ENCODE measurements at places on chromosomes 2 and 18.

DNA sequence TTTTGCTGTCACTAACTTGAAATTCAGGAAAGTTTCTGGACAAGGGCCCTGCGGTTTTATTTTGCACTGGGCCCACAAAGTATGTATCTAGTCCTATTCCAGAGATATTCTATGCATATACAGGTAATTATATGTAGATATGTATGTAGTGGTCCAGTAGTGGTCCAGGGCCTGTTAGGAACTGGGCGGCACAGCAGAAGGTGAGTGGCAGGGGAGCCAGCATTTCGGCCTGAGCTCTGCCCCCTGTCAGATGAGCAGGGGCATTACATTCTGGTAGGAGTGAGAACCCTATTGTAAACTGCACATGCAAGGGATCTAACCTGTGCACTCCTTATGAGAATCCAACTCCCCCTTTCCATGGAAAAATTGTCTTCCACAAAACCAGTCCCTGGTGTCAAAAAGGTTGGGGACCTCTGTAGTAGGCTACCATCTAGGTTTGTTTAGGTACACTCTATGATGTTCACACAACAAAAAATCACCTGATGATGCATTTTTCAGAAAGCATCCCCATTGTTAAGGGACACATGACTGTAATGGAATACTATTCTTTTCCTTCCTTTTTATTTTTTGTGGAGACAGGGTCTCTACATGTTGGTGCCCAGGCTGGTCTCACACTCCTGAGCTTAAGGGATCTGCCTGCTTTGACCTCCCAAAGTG is 2.8 kb upstream of the PPP4R3B start:
- DNase-seq: no peak

- no peak for DNase-seq
These were observed 441.7 kb downstream of the TRIB2 start for GRCh38 chr2:13158466-13158865.

GRCh38 chr2:127397568-127398238 is 9.9 kb upstream of the MAP3K2 start:
- no peak for DNase-seq

- DNase-seq: no peak
These were observed 74.7 kb upstream of the RAB6C start for GRCh38 chr2:129904532-129905446.

- DNase-seq: no peak
These were observed 51.4 kb downstream of the ITGAV start for GRCh38 chr2:186641132-186641806.

- peak; percentile 26 for DNase-seq
These were observed 61.7 kb downstream of the STRADB start for GRCh38 chr2:201513271-201513670.

- peak; percentile 46 for DNase-seq
These were observed 158.4 kb downstream of the GALNT14 start for GRCh38 chr2:30979822-30980245.

DNA sequence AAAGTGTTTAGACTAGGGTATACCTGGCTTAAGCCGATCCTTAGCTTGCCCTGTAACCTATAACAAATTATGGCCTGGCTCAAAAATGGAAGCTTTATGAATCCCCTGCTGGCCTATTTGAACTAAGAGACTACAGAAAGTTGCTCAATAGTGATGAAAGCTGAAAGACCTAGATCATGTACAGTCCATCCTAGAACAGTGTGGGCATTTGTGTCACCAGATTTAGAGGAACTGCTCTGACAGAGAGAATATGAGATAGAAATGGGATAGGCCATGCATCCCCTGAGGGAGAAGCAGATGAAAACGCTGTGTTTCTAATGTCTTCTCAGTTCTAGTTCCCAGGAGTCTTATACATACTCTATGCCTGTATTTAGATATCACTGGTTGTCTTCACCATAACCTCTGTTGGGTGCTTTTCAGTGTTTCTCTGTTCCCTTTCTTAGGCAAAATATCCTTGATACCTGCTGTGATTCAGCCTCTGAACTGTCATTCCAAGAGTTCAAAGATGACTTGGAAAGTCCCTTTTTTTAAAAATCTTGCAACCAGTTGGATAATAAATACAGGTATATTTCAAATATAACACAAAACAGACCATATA is 246.9 kb upstream of the SLC39A10 start:
- no peak for DNase-seq

GRCh38 chr18:68034296-68034695 is 517.8 kb upstream of the DSEL start:
- peak; percentile 27 for DNase-seq

- DNase-seq: no peak
These were observed 45.5 kb downstream of the ARHGEF4 start for GRCh38 chr2:130882111-130882690.

GRCh38 chr2:60066096-60066839 is 487.2 kb downstream of the BCL11A start:
- no peak for DNase-seq

GRCh38 chr18:79983793-79984192 is 4.6 kb downstream of the TXNL4A start:
- DNase-seq: no peak

DNA sequence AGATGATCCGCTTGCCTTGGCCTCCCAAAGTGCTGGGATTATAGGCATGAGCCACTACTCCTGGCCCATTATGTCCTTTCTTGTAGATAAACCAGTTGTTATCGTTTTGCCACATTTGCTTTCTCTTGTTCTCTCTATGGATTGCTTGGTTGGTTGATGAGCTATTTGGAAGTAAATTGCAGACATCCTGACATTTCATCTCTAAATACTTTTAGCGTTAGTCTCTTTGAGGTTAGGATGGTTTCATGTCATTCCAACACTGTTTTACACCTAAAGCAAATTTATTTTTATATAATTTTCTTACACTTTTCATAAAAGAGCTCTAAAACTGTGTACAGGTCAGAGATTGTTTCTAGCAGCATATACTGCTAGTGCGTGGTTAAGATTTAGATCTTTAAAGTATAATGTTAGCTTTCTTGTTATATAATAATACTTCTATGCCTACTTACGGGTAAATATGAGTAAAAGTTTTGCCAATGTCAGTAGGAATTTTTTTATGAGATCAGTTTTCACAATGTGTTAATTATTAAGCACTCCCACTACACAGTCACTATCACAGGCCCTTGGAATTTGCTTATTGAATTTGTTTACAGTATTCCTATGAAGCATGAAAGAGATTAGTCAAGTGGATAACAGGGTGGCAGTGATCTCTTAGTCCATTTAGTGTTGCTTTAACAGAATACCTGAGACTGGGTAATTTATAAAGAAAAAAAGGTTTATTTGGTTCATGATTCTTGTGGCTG is 10.3 kb downstream of the POLI start:
- DNase-seq: no peak

- DNase-seq: no peak
These were observed 134.9 kb upstream of the DSEL start for GRCh38 chr18:67651438-67651837.

GRCh38 chr2:108288534-108289106 is at the start of gene SULT1C2:
SULT1C2 (plus strand) TSS chr2:108288895; CDS start chr2:108293668, 4,773 bp downstream.
- DNase-seq: no peak

DNA sequence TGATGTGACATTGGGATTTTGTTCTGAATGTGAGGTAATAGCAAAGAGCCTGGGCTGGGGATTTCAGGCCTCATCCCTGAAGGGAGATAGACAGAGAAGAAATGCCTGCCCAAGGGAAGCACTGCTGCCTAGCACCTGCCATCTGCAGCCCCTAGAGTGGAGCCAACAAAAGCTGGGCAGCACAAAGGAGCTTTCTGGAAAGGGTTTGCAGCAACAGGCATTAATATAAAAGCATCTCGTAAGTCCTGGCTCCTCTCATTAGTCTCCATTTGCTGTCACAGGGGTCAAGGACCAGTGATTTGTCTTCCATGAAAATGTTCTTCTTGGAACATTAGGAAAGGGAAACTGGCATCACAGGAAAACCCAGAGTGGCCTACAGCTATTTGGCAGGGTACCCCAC is 157.2 kb upstream of the SLC14A2 start:
- no peak for DNase-seq

GRCh38 chr2:232569541-232569940 is 19.1 kb downstream of the EIF4E2 start:
- no peak for DNase-seq

- DNase-seq: no peak
These were observed 90.6 kb upstream of the HNMT start for GRCh38 chr2:137873536-137874244.

GRCh38 chr2:24085200-24085489 is 511 bp upstream of the TP53I3 start:
- no peak for DNase-seq

GRCh38 chr18:11668441-11669169 is 20.5 kb upstream of the GNAL start:
- no peak for DNase-seq

GRCh38 chr2:23312996-23313606 is 71.9 kb upstream of the KLHL29 start:
- no peak for DNase-seq

GRCh38 chr2:104429639-104430358 is 424.1 kb upstream of the POU3F3 start:
- DNase-seq: no peak

DNA sequence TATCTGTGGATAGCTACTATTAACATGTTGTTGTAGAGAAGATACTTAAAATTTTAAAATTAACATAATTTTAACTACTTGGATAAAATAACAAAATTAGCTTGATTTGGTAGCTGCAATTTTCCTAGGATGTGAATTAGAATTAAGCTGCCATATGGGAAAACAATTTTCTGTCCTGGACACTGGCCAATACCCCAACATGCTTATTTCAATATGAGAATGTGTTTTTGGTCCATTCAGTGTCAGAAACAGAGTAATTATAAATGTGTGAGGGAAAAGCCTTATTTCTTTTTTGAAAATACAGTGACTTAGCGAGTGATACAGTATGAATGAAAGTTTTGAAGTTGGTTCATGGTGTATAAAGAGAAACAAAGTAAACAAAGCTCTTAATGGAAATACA is 948.3 kb upstream of the GYPC start:
- no peak for DNase-seq

DNA sequence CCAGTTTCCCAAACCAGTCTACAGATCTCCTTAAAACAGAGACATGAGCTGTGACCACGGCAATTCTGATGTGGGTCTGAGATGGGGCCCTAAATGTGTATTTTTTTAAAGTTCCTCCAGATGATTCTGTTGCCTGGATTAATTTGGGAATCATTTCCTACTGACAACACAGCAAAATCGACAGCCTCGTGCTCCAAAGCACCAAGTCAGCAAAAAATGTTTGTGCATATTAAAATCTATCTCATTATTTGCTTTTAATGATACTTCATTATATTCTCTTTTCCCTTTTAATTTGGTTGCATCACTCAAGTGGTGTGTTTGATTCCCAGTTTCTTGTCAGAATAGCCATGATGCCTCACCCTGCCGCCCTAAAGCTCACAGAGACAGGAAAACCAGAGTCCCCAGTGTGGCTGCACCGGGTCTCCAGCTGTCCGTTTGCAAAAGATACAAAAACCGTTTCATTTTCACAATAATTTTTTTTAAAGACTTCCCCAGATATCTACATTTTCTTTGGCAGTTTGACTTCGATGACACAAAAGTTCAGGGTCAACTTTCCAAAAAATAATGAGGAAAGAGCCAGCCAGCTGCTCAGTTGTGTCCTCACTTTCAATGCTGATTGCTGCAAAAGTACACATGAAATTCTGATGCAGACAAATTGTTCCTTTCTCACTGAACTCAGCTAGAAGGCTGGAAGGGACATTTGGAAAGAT is 443.2 kb upstream of the ID2 start:
- no peak for DNase-seq

DNA sequence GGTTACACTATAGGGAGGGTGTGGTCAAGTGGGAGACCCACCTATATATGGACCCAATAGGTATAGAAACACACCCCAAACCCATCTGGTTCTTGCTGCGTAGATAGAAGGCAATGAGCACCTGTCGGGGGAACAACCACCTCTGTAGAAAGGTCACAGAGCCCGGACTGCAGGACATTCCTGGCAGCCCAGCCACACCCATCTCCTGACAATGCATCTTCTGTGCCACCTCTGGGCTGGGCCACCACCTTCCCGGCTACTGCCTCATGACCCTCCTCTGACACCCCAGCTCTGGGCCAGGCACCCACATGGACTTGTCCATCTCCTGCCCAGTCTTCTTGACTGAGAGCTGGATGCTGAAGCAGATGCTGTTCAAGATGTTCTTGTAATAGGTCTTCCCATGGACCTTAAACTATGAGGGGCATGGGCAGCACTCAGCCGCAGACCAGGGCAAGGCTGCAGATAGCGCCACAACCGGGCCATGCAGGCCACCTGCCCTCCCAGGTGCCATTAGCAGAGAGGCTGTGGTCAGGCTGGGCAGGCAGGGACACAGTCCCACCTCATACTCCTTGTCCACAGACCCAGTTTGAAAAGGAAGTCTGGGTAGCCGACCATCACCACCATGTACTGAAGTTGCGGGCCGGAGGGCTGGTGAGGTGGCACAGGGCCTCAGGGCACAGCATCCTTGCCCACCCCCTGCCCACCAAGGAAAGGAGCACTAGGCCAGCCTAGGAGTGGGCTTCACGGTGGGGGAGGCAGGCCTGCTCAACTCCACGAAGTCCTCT is 9.3 kb downstream of the ALPG start:
- DNase-seq: no peak

GRCh38 chr18:26721854-26722564 is 143.5 kb downstream of the AQP4 start:
- no peak for DNase-seq

DNA sequence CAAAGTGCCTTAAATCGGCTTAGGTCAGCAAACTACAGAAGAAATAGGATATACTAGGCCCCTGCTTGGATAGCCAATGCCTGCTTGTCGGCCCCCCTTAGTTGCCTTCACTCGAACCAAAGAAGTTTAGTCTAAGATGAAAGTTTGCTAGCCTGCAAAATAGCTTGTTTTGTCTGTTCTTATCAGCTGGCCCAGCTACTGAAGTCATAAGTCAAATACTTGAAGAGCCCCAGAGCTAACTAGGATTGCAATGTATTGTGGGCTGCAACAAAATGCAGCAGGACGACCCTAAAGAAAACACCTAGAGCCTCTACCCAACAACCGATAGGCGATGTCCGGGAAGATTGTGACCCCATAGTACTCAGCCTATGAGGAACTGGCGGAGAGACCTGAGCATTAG is 183.5 kb upstream of the HS6ST1 start:
- no peak for DNase-seq

DNA sequence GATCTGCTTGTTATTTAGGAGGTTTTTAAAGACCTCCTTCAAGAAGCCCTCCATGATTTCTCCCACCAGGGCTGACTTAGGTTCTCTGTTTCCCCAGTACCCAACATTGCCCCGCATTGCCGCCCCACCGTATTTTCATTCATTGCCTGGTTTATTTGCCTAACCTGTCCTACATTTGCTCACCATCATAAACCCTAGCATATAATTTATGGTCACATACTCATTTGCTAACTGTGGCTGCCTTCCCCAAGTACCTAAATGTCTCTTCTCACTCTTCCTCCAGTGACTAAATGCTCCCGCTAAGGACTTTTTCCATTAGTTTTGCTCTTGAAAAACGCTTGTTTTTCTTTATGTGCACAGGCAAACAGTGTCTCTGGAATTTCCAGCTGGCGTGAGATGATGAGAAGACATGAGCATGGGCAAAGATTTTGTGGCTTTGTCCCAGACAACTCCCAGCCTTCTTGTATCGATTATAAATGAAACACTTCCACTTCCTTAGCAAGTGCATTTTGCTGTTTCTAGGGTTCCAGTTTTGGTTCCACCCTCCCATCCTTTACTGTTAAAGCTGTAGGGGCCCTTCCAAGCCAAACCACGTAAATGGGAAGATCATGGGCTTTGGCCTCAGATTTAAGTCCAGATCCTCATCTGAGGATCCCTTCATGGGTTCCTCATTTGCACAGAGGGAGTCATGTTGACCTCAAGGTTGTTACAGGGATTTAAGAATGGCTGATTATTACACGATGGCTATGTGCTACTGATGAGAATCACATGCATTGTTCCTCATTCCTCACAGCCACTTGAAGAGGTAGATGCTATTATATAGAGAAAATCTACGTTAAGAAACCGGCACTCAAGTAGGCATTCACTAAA is 21.0 kb upstream of the ARMC9 start:
- no peak for DNase-seq
